Panc1 (cell line): ENCODE measurements at places on chromosomes 2 and 18.

DNA sequence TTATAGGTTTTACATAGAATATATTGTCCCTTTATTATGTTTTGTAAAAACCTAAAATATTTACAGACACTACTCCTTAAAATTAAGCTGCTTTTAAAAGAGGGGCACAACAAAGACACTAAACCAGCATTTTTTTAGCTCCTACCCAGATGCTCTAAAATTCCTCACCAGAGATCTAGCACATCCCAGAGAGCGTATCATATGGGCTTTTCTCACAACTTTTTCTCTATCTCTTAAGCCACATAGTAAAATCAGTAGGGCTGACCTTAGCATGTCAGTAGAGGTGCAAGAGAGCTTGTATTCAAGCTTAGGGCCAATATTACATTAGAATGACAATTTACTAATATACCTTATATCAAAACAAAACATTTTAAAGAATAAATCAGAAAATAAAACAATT is 216.3 kb downstream of the TMX3 start:
- DNase-seq = no peak

GRCh38 chr2:49067971-49068370 is 86.3 kb downstream of the FSHR start:
- no peak for DNase-seq

GRCh38 chr2:203730883-203731282 is 24.4 kb downstream of the CD28 start:
- no peak for DNase-seq

DNA sequence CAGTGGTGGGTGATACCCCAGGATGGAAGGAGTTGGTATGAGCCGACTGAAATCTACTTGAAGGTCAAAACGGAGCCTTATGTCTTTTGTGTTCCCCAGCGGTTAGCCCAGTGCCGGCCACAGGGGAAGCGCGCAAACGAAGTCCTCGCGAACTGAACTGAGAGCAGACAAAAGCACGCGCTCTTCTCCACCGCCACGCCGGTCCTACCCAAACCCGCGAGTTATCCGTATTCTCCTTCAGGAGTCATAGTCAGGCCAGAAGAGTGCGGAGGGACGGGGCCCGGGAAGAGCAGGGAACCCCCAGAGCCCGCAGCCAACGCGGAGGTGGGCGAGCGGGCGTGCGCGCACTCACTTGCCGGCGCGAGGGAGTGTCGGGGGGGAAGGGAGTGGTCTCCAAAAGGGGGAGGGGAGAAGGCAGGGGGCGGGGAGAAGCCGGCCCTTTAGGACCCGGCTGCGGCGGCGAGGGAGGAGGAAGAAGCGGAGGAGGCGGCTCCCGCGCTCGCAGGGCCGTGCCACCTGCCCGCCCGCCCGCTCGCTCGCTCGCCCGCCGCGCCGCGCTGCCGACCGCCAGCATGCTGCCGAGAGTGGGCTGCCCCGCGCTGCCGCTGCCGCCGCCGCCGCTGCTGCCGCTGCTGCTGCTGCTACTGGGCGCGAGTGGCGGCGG is at the start of gene IGFBP2:
TSS of gene IGFBP2 (plus strand) at position 469 of the 664 bp plus-strand sequence. CDS start at position 573, 104 bp downstream.
- DNase-seq = no peak

GRCh38 chr2:18170642-18171041 is 292.2 kb downstream of the KCNS3 start:
- DNase-seq = no peak

GRCh38 chr2:21422050-21422449 is 298.3 kb downstream of the TDRD15 start:
- DNase-seq = no peak

DNA sequence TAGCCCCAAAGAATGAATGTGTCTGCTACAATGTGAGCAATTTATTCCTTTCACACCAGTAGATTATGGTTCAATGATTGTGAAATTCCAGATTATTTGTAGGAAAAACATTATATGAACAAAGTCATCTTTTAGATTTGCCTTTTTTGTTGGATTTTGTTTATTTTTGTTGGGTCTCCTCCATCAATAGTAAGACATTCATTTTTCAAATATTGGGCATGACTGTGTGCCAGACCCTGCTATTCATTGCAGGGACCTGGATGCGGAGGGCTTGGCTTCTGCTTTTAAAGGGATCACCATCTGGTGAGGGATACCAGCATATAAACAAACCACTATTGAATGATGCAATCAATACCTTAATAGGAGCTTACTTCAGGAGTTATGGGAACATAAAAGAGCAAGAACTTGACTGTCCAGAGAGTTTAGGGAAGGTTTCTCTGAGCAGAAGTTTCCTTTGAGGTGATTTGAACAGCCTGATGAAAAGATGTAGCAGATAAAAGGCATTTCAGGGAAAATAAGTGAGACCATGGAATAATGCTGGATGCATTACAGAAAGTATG is 486.7 kb downstream of the EPHA4 start:
- DNase-seq = no peak

- DNase-seq = no peak
Observed at GRCh38 chr18:50286391-50287027, 983 bp downstream of the CXXC1 start.

DNA sequence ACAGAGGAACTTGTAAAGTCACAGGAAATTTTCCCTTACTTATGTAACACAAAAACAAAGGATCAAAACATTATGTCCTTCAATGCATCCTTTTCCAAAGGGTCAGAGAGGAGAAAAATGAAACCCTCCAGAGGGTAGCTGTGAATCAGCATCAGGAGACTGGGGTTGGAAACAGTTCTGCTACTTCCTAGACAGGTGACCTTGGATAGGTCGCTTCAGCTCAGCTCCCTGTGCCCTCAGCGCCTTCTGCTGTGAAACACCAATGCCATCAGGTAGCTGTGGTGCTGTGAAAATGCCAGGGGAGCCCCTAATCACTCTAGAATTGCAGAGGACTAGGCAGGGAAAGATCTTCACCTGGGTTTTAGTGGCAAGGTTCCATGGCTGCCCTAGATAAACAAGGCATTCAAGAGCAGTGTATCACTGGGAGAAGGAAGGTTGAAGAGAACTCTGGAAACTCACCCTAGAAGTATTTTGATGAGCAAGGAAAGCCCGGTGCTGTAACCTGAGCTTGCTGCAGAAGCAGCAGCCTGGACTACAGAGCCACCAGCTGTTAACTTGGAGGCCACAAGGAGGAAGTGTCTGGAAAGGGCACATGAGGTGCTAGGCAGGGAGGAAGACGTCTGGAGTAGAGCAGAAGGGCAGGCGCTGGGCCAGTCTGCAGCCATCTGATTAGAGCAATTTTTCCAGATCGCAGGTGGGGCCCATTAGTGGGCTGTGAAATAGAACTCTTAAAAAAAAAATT is 100.7 kb upstream of the MCFD2 start:
- peak; percentile 71 for DNase-seq

- no peak for DNase-seq
Observed at GRCh38 chr18:46891742-46892214, 25.5 kb downstream of the PIAS2 start.
